Activated gamma-delta T cell treated with Interleukin-2 at 50 U/mL for 16 hours (primary cell): ENCODE measurements at places on chromosomes 7 and 10.
A peak's percentile ranks its signal among the peaks of the same experiment; 100 is the strongest.

DNA sequence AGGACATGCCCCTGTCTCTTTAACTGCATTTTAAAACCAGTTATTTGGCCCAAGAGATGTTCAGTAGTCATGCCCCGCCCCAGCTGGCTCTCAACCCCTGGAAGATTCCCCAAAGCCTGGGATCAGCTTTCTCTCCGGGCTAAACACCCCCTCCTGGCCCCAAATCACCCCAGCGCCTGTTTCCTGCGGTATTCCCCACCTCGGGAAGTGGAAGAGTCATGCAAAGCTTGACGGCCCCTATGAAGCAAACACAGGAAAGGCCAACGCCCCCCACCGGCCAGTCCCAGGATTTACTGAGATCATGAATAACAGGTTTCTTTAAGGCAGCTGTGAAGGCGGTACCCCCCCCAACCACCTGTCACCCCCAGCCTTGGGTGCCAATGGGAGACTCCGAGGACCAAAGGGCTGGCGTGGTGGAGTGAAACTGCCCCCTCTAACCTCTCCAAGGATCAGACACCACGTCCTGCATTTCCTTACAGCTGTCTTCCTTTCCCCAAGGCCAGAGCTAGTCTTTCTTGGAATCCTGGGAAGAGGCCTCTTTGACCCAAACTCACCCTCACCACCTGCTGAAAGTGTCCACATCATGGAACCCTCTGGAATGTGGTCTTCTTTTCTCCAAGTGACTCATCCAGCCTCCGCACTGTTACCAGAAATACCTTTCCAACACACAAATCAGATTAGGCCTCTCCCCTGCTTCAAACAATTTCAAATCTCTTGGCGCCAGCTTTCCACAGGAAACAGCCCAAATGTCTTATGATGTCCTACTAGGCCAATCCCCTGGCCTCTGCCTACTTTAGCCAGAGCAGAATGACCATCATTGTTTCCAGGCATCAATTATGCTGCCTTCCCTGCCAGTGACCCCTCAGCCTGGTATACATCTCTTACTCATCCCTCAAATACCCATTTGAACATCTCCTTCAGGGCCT is 301.5 kb downstream of the ZEB1 start:
- no peak for DNase-seq

- no peak for DNase-seq
These were observed 42.1 kb upstream of the PCDH15 start for GRCh38 chr10:54843085-54843646.

DNA sequence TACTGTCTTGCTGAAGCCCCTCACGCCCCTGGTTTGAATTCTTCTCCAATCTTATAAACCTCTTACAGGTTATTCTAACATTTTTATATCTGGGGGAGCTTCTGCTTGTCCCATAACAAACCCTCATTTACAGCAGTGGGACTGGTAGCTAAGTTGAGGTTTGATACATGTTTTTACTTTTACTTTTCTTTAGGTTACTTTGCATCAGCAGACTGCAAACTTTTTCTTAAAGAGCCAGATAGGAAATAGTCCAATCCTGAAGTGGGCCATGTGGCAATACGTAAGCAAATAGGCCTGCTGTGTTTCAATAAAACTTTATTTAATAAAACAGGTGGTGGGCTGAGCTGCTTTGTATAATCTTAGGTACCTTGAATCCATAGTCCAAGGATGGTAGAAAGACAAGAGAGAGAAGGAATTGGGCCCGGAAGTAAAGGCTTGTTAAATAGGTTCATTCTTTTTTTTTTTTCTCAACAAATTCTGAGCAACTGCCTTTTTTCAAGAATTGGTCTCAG is 27.3 kb downstream of the RAB18 start:
- DNase-seq = no peak

GRCh38 chr10:110684800-110685446 is 40.8 kb downstream of the RBM20 start:
- DNase-seq = no peak

DNA sequence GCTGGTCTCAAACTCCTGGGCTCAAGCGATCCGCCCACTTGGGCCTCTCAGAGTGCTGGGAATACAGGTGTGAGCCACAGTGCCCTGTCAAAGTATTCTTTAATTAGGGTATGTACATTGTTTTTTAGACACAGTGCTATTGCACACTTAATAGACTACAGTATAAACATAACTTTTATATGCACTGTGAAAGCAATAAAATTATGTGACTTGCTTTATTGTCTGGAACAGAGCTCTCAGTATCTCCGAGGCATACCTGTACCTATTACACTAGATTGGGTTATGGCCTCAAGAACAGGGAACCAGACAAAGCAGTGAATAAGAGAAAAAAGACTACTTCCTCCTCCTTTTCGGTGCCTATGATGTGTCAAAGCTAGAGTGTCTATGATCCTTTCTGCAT is 13.1 kb downstream of the ATOH7 start:
- no peak for DNase-seq

DNA sequence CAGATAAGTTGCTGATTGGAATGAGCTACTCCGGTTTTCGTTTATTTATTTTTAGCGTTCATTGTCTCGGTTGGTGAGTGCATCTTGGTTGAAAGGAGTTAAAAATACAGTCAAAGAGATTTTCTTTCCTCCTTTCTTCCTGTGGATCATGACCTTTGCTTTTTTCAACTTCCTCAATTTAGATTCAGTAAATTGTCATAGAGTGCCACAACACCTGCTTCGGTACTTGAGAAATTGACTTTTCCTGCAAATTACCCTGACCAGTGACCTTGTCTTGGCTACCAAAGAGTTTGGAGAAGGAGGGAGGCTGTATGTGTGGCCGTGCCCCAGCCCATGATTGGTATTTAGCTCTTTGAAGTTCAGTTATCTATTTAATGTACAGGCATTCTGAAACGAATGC is 128.7 kb downstream of the FAM204A start:
- DNase-seq = no peak

GRCh38 chr7:98613601-98614425 is 3.3 kb upstream of the NPTX2 start:
- DNase-seq = no peak

DNA sequence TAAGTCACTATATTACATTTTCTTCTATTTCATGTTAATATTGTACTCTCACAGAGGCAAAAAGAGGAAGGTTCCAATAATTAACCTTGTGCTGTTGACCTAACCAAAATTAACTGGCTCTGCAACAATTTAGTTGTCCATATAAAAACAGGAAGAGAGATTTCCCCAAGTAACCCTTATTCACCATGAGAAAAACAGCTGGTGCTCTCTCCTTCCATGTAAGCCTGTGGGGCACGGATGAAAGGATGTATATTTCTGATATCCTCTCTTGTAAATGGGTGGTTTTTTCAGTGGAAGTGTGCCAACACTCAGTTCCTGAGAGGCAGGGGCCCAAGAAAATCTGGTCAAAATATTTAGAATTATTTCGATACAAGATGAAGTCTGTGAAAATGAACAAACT is 358.1 kb downstream of the CRPPA start:
- DNase-seq = no peak

DNA sequence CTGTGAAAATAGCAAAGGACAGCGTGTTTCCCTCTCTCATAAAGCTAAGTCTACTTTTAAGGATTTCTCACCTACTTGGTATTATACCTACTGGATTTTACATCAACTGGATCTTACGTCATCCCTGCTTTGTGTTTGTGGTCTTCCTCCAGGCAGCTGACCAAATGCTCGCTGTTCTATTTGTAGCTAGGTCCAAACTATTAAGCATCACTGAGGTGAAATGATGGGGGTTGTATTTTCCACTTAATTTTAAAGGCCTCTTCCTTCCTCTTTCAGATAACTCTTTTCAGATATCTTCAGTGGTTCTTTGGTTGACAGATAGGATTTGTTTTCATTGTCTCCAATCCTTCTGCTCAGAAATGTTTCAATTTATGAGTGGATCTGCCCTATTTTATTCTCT is 169.7 kb downstream of the RNLS start:
- DNase-seq = no peak

DNA sequence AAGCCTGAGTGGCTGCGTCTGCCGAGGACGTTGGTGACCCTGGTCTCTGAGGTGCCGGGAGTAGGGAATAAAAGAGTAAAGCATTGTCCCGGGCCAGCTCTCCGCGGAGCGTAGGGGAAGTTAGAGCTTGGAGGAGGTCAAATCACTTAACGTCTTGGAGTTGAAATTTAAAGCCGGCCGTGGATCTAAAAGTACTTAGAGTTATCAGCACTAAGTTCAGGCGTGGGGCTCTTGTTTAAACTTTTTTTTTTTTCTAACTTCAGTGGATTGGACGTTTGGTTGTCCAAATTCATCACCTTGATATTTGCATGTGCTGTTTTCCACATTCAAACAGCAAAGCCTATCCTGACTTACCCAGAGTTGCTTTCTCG is 700 bp downstream of the NIPSNAP2 start:
- no peak for DNase-seq

GRCh38 chr7:69722843-69723242 is 124.6 kb downstream of the AUTS2 start:
- DNase-seq = no peak

DNA sequence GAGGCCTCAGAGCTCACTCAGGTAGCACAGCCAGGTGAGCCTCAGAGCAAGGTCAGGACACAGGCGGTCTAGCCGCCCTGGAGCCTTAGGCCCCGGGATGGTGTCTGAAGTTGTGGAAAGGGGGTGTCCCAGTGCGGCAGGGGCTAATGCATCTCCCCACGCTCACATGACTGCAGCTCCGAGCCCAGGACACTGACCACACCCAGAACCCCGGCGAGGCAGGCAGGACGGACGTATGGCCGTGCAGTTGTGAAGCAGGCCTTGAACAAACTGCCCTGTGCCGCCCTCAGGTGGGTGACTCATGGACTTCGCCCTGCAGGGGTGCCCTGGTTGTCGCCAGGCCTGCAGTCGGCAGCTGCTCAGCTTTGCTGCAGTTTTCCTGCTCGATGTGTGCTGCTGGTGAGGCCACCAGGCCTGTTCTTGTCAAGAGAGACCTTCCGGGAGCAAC is 5.0 kb upstream of the PRKAR1B start:
- no peak for DNase-seq

GRCh38 chr10:45001381-45002148 is 842 bp downstream of the ZNF22 start:
- DNase-seq = peak; percentile 44

- no peak for DNase-seq
These were observed 33.4 kb downstream of the OGDH start for GRCh38 chr7:44639671-44640321.

DNA sequence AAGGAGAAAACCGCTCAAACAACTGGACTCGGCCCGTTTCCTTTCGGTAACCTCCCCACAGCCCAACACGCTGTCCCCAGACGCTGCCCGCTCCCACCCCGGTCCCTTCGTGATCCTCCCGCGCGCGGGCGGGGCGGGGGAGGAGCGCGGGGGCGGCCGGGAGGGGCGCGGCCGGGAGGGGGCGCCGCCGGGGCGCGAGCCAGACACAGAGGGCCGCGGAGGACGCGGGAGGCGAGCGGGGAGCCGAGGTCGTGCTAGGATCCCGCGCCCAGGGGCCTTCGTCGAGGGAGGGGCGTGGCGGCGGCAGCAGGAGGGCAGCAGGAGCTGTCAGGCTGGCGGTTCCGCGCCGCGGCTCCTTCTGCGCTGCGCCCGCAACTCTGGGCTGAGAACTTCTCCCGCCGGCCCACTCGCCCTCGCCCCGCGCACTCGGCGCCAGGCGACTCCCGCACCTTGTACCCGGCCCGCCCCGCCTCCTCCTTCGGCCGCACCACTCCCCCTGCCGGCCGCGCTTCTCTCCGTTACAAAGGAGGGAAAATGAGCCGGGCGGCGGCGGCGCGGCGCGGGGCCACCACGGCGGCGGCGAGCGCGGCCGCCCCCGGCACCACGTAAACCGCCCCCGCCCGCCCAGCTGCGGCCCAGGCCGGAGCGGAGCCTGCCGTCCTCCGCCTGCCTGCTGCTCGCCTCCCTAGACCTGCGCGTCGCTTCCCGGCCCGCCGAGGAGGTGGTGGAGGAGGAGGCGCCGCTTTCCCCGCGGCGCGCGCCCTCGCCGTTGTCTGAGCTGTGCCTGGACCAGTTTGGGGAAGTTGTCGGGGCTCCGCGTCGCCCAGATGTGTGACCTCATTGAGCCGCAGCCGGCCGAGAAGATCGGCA is at the start of gene CDK14:
Gene CDK14 (plus strand): TSS at position 521 of the 870 bp plus-strand sequence. CDS start 307 bp downstream, at position 828.
- no peak for DNase-seq

DNA sequence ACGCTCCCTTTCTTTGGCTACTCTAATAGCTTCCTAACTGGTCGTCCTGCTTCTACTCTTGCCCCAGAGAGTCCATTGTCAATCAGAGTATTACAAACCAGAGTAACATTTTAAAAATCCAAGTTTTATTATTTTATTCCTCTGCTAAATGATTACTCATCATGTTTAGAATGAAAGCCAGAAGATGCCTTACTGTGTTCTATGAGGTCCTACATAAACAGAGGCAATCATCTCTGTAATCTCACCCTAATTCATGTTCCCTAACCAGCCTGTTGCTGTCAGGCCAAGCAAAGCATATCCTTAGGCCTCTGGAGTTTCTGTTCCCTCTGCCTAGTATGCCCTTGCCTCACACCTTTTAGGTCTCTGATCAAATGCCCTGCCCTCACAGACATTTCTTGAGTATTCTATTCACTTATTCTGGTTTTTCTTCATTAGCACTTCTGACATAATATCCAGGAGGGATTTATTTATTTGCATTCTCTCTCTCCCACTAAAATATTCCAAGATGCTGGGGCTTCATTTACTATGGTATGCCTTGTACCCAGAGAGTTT is 497.5 kb downstream of the PHTF2 start:
- no peak for DNase-seq

GRCh38 chr7:94848531-94848930 is 58.9 kb upstream of the PPP1R9A start:
- DNase-seq = no peak

DNA sequence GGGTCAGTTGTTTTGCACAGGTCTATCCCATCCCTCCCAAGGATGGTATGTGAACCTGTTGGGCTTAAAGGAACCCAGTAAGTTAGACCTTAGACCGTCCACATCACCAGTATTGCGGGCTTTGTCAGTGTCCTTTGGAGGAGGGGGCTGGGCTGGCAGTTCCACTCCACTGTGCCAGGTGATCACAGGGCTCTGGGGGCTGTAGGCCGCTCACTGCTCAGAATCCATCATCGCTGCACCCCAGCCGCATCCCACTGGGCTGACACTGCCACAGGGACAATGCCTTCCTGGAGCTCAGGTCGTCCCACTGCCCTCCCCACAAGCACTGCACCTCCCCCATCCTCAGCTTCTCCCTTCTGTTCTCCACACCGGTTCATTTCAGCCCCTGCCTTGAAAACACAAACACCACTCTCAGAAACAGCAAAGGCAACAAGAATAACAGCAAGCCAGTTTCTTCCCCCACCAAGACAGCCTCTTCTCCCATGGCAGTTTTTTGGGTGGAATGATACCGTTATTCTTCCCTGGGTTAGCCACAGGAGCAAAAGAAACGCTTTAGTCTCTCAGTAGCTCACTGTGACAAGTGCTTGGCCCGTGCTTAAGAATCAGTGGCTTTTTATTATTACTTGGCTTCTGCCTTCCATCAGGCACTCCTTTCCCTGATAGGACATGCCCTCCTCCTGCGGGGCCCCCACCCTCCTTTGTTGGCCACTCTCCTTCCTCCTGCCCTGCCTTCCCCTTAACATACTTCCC is 111.2 kb downstream of the GRK5 start:
- no peak for DNase-seq

- no peak for DNase-seq
These were observed 437.5 kb upstream of the MBL2 start for GRCh38 chr10:53209944-53210611.
